Breast epithelium (tissue), 4 donors: ENCODE measurements at places on chromosomes 2 and 18.
A peak's percentile ranks its signal among the peaks of the same experiment; 100 is the strongest.

GRCh38 chr2:38462121-38462661 is 85.1 kb upstream of the ATL2 start:
- DNase-seq, result peak; percentile 78

DNA sequence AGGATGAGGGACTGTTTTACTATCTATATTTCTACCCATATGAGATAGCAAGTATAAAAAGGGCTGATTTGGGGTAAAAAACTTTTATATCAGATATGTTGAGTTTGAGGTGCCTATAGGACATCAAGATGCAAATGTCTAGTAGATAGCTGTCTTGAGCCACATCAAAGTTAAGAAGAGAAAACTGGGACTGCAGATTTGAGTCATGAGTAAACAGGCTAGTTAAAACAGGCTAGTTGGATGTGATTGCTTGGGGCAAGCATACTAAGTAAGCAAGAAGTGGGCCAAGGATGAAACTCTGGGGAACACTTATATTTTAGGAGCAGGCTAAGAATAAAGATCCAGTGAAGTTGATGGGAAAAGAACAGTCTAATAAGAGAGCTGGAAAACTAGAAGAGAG is 2.8 kb upstream of the SCRN3 start:
- no peak for DNase-seq

GRCh38 chr18:53148123-53148522 is 808.1 kb downstream of the DCC start:
- no peak for DNase-seq

DNA sequence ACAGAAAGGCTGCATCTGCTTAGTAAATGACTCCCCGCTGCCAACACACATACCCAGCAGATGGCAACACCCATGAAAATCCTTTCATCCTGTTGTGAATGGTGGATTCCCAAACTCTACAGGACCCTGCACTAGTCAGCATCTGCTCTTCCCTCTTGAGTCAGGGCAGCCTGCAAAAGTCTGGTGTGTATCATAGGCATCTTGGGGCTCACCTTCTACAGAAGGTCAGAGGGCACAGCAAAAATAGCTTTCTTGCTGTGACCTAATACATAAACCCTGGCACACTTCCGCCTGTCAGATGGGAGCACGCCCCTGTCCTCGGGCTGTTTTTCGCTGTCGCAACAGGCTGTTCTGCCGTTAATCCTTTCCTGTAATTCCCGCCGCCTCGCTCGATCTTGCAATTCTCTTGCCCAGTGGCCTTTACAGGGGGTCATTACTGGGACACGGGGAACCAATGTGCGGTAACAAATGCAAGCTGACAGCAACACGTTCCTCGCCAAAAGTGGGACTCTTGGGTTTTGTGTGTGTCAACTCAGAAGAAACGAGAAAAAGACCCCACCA is 19.9 kb upstream of the SCYGR1 start:
- peak; percentile 48 for DNase-seq

GRCh38 chr18:39574897-39575296 is 2009.3 kb upstream of the CELF4 start:
- DNase-seq, result no peak

DNA sequence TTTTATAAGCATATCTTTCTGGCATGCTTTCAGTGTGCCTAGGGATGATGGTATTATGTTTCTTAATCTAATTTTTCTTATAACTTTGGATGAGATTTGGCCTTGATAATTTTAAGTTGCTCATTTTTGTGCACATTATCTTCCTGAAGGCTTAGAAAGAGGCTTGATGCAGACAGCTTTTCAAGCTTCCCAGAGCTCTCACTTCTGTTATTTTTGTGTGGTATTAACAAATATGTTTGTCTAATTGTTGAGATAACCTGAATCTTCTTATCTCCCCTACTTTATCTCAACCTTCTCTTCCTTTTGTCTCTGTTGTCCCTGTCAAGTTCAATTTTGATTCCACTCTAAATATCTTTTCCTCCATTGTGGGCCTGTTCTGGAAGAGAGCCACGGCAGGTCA is 113.2 kb upstream of the LRRTM1 start:
- DNase-seq, result no peak

DNA sequence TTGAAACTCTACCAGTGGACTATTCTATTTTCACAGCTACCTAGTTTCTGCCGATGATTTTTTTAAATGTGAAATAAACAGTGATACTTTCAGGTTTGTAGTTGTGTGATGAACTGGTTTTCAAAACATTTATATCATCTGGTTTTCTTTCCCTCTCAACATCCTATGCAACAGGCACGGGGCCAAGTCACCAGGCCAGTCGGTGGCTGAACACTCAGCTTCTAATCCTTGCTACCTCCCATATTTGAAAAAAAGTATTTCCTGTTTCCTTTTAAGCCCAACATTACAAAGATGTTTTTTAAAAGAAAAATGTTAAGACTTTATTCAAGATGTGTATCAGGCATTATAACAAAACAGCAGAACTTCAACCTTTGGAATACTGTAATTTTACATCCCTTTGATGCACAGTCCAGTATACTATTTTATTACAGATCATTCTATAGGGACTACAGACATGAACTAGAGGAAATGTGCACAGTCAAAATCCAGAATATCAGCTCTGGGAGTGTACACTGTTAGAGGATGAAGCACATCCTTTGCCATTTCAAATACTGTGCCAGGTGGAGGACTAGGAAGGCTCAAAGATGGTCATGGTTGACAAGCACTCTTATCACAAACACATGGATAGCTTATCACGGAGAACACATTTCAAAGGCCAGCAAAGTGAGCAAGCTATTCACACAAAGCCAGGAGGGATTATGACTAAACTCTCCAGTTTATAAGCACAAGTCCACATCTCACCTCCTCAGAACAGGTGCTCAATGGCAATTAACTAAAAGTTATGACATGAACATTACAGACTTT is 14.6 kb downstream of the MRPL35 start:
- no peak for DNase-seq
